ENCODE measurements at places on chromosomes 12 and 14.

- DNase-seq, result no peak
Measured at GRCh38 chr12:120956579-120957300, 21.6 kb upstream of the HNF1A start.

DNA sequence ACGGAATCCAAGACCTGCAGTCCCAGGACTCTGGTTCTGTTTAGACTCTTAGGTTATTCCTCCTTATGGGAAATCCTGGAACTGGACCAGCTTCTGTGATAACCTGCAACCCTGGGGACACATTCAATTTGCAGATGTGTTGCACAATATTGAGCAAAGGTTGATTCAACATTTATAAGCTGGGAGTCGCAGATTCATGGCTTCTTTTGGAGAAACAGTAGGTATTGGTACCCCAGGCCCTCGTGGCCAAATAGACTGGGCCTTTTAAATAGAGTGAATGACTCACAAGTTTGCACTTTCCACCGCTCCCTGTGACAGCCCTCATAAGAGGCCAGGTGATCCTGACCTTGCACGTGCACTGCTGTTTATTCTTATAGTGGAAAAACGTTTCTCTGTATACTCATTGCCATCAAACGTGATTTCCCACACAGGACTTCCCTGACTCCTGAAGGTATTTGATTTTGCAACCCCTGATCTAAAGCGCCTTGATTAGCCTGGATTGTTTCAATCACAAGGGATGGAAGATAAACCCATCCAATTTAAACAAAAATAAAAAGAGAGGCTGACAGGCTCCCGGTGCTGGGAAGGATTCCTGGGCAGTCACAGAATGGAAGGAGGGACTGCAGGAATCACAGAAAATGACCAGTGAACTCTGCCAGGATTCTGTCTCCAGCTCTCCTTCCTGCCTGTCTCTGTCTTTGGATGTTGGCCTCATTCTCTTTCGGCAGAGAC lies 98.0 kb downstream of the VCPKMT start:
- DNase-seq, result peak; percentile 59

GRCh38 chr12:32125455-32126084 lies 18.9 kb downstream of the BICD1 start:
- DNase-seq, result peak; percentile 66

GRCh38 chr12:132191715-132192553 lies 47.7 kb downstream of the NOC4L start:
- DNase-seq, result no peak

GRCh38 chr14:74609721-74610120 lies 2.3 kb downstream of the LTBP2 start:
- DNase-seq, result no peak

DNA sequence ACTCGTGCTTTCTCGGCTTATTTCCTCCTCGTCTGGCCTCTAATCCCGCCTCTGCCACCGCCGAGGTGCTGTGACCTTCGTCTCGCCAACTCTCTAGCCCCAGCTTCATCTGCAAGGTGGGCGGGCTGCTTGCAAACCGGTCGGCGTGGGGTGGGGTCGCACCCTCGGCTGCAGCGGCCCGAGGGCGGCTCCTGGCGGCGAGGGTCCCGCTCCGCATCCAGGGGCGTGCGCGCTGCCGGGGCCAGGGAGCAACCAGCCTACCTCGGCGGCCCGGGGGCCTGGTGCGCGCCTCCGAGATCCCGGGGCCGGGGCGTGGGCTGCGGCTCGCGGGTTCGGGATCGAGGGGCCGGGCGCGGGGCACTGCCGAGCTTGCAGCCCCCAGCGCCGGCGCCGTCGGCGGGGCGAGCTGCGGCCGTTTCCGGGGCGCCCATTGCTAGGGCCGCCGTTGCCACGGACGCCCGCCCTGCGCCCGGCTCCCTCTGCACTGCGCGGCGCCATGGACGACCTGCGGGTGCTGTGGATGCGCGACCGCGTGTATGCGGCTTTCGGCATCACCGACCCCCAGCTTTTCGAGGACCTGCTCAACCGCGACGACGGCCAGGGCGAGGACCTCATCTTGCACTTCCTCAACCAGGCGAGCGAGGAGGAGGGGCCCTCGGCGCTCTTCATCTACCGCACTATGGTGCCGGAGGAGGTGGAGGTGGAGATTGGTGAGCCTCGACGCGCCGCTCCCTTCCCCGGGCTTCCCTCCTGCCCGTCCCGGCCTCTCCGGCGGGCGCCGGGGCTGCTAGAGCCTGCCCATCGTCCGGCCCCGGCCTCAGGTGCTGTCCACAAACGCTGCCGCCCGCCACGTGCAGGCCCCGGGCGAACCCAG lies at the start of gene DNAH10:
Gene DNAH10 (plus strand): TSS at position 461 of the 874 bp plus-strand sequence. CDS start 36 bp downstream, at position 497.
- DNase-seq, result peak; percentile 11

- DNase-seq, result peak; percentile 67
Measured at GRCh38 chr12:12436831-12437345, 80.0 kb downstream of the BORCS5 start.

- no peak for DNase-seq
Measured at GRCh38 chr12:90301095-90301494, 592.5 kb upstream of the ATP2B1 start.

GRCh38 chr12:127304751-127305725 lies 961.9 kb upstream of the TMEM132C start:
- no peak for DNase-seq

DNA sequence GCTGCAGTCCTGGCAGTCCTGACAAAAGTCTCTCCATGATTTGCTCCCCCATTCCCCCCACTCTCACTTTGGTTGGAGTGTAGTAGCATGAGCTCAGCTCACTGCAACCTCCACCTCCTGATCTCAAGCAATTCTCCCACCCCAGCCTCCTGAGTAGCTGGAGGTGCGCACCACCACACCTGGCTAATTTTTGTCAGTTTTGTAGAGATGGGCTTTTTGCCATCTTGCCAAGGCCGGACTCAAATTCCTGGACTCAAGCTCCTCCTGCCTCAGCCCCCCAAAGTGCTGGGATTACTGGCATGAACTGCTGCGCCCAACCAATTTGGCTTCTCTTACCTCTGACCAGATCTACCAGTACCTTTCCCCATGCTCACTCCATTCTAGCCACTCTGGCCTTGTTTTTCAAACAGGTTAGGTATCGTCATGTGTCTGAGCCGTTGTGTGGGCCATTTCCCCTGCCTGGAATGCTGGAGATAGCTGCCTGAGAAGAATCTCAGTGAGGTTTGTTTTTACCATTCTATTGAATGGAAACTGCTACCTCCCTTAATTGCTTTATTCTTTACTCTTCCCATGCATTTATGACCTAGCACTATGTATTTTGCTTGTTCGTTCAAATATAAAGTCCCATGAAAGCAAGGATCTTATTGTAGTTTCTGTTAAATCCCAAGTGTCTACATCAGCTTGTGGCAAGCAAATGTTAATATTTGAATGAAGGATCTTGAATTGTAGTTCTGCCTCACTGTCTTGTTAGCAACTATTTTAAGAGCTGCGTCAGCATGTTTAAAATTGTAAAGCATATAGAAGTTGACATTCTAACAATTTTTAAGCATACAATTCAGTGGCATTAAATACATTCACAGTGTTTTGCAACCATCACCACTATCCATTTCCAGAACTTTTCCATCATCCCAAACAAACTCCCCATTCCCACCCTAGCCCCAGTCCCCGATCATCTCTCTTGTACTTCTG lies 39.7 kb downstream of the CPSF6 start:
- DNase-seq, result no peak

DNA sequence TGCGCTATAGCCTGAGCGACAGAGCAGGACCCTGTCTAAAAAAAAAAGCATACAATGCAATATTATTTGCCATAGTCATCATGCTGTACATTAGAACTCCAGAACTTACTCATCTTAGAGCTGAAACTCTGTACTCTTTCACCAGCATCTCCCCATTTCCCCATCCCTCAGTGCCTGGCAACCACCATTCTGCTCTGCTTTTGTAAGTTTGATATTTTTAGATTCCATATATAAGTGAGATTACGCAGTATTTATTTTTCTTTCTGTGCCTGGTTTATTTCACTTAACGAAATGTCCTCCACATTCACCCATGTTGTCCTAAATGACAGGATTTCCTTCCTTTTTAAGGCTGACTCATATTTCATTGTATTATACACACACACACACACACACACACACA lies 121.8 kb downstream of the BBS10 start:
- DNase-seq, result peak; percentile 62
